Neural cell (in vitro differentiated cells): ENCODE measurements at places on chromosomes 5 and 9. TPM values are rescaled to one million over a fixed set of nuclear protein-coding genes. Genes with fewer than 3 reads are reported as not detected.

Gene BARHL1
- polyA plus RNA-seq: not detected in 2 replicates

Gene LYSMD3
- polyA plus RNA-seq: 10.3 and 11.1 TPM in 2 replicates

Gene AJM1
- polyA plus RNA-seq: 1.5 TPM in 2 replicates

Gene SPDL1
- polyA plus RNA-seq: 26.0 and 26.6 TPM in 2 replicates

Gene RELL2
- polyA plus RNA-seq: 44.9 and 49.4 TPM in 2 replicates
